ENCODE measurements at places on chromosomes 11 and 22.

DNA sequence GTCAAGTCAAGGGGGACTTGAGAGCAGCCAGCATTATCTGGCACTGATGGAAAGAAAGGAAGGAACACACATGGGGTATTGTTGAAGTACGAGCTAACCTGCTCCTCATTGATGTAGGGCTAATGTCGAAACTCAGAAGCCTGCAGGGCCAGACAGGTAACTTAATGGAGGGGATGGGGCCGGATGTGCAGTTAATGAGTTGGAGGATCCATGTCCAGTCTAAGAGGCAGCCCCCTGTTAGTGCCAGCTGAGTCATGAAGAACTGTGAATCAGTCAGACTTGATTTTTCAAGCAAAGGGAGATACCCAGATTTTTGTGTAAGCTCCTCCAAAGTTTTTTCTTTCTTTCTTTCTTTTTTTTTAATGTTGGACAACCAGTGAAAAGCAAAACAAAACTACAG, 65.6 kb downstream of the CECR2 start:
- no peak for DNase-seq

DNA sequence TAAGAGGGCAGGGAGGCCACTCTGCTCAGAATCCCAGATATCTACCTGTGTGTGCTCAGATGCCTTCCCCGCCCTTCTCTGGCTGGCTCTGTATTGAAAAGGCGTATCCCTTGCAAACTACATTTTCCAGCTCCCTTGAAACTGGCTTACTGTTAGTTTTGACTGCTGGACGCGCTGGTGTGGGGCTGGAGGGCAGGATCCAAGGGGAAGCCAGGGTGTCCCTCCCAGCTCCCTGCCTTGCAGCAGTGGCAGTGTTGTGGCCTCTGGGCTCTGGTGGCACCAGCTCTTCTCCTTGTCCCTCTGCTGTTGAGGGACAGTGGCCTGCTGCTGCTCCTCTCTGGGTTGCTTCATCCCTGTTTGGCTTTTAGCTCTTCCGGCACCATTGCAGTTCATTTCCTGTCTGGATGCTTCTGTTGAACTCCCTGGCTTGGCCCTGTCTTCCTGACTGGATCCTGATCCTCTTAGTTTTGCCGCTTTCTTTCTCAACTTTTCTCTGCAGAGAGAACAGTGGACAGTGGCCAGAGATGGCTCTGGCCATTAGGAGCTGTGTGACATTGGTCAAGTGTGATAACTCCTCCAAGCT, 107.1 kb upstream of the PARVA start:
- no peak for DNase-seq

GRCh38 chr11:73889019-73889418, 12.2 kb downstream of the PAAF1 start:
- no peak for DNase-seq

GRCh38 chr11:37907436-37908218, 1309.6 kb upstream of the RAG2 start:
- DNase-seq: no peak

DNA sequence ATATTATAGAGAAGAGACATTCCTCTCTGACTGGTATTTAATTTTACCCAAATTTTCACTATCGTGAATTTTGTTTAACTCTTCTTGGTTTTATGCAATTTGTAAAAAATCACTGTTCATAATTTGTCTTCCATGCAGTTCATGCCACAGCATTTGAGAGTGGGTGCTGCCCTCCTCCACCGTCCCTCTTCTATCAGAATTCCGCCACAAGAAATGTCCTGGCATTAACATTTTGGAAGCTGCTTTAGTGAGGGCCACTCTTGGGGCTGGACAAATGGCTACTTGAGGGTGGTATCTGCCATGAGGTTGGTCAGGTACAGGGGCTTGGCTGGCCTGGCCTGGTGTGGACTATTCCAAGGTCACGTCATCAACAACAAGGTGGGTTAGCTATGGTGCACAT, 68.3 kb upstream of the CLDN5 start:
- DNase-seq: no peak

GRCh38 chr11:59833602-59834001, 11.7 kb downstream of the CBLIF start:
- DNase-seq: no peak

- DNase-seq: no peak
Observed at GRCh38 chr11:117771197-117771596, 25.8 kb downstream of the DSCAML1 start.

Data from DMS79 treated with DMSO at 0.1 percent for 48 hours (cell line).